ENCODE measurements at places on chromosomes 6 and 20.

GRCh38 chr20:60728705-60729104 is 523.4 kb upstream of the CDH4 start:
- DNase-seq = no peak

DNA sequence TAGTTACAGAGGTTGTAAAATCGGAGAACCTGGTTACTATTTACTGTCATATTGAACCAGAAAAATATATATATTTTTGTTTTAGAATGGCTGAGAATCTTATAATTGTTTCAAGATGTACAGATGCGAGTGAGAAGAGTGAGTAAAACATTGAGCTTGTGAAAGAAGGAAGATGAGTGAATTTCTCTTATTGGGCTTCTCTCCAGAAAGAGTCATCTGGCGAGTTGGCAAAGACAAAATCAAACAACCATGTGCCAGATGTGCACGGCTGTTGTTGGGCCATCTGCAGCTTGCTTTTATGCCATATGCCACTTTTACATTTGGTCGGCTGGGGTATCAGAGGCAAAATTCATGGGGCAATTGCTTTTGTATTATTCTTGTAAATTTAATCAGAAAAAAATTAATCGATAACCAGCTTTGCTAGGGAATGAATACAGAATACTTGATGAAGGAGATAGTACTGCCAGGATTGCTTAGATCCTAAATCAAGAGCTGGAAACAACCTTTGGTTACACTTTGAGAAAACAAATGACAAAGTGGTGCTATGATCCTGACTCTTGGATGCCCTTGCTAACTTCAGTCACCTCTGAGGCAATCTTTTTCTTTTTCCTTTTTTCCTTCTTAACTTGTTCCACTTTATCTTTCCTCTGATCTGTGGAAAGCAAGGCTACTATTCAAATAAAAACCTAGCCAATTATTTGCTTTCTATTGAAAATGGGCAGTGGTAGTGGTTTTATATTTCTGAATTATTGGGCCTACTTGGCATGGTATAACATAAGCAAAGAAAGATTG is 97.1 kb upstream of the GRIK2 start:
- DNase-seq = peak; percentile 96

DNA sequence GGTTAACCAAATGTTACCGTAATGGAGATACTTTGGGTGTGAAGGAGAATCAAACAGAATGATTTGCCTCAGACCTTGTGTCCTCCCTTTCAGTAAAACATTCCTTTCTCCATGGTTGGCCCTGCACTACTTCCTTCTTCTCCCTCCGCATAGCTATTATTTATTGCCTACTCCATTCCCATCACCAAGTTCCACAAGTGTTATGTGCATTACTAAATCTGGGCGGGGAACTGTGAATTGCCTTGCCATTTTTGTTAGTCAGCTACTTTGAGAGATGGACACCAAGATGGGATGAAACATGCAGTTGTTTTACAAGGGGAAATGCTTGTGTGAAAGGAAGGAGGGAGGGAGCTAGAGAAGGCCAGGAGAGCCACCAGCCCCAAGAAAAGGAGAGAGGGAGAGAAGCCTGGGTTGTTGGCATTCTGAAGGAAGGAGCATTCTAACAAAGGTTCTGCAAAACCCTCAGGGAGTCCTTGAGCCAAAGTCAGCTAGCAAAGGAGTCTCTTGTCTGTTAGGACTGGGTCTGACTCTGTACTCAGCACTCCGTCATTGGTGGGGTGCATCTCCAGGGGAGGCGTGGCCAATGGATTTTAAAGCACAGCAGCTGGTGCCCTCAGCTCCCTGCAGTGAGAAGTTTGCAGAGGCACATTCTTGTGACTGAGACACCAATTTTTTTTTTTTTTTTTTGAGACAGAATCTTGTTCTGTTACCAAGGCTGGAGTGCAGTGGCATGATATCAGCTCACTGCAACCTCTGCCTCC is 83.6 kb upstream of the CHD6 start:
- DNase-seq = no peak

- no peak for DNase-seq
Observed at GRCh38 chr20:5714261-5715041, 35.8 kb upstream of the SHLD1 start.

DNA sequence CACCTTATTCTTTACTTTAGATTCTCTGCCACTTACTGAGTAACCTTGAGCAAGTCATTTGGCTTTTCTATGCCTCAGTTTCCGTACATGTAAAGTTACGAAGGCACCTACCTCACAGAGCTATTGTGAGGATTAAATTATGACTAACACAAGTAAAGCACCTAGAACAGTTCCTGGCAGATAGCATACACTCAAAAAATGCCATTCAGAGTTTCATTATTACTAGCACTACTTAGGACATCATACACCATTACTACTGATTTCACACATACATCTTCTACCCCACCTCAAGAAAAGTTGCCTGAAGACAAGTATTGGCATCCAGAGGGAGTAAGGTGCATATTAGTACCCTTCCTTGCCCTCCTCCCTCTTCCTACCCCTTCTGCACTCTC is 107.8 kb downstream of the OGFRL1 start:
- no peak for DNase-seq

GRCh38 chr6:125954735-125955339 is 1.7 kb upstream of the HINT3 start:
- no peak for DNase-seq

DNA sequence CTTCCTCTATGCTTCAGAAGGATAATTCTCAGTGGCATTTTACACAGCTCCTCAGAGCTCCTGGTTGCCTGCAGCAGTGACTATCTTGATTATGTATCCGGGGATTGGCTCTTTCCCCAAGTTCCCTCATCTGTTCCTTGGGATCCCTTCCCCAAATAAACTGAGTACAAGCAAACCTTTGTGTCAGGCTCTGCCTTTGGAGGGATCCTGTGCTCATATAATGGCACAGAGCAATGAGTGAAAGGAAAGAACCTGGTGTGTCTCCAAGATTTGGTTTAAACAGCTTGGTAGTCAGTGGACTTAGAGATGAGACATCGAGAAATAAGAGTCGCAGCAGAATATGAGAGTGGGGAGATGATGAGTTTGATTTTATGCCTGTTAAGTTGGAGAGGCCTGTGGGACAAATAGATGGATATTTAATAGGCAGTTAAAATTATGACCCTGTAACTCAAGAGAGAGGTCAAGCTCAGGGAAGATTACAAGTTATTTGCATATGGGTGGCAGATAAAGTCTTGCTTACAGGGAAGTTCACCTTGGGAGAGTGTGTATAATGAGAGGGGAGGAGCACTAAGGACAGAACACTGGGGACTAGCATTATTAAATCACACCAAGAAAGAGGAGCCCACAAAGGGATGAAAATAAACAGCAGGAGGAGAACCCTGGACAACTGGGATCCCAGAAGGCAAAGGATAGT is 44.1 kb upstream of the GCLC start:
- DNase-seq = no peak

- no peak for DNase-seq
Observed at GRCh38 chr6:33076406-33076934, 680 bp downstream of the HLA-DPB1 start.

DNA sequence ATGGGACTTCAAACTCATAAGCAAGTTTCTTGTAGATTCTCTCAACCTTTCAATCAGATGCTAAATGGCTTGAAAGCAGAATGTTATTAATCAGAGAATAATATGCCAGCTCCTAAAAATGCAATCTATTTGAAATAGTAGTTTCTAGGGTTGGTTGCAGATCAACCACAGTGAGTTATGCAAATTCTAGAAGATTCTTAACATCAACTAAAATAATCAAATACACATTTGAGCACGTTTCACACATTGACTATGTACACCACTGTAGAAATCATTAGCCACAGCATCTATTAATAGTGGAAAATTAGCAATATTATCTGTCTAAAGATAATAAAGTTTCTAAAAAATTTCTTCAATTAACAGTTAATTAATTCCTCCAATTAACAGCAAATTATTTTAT is 141.9 kb upstream of the GJE1 start:
- no peak for DNase-seq

- no peak for DNase-seq
Observed at GRCh38 chr6:3333263-3333662, 74.5 kb downstream of the PSMG4 start.

DNA sequence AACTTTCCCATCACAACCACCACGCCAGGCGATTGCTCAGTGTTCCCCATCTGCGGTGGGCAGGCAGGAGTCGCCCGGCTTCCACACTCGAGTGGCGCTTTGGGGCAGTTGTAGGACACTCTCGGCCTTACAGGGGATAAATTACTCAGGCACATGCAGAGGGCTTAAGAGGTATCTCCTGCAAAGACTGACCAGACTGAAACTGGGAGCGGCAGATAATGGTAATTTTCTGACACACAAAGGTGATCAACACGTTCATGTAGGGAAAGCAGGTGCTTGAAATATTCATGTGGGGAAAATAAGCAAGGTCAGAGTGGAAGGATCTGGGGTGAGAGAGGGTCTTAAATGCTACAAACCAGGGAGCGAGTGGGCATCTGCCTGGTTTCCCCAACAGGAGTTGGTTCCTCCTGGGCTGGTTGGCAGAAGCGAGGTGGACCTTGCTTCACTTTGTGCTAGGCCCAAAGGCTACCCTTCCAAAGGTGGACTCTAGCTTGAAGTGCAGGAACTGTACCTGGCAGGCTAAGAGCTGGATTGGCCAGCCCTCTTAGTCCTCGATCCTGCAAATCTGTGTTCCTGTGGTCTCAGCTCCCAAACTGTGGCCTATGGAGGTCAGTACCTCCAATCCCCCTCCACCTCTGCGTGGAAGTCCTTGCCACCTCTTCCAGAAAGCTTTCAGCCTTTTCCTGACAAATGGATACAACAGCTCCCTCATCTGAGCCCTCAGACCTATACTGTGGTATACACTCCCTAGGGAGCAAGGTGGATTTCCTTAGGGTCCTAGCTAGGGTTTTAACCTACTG is 16.7 kb downstream of the PLAGL2 start:
- DNase-seq = peak; percentile 19

DNA sequence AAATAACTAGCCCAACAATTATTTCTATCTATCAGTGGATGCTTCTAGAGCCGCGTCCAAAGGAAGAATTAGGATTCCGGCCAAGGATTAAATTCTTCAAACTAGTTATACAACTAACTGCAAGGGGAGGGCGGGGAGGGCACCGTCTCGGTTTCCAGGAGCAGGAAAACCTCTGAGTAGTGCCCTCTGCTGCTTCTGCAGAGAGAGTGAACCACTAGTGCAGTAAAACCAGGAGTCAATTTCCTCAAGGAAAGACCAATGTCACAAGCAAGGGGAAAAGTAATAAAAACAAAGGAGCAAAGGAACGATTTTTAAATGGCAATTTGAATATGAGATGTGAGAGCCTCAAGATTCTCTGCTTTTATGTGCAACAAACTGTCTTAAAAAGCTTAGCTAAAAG is 16.5 kb upstream of the UBE2J1 start:
- DNase-seq = peak; percentile 60

DNA sequence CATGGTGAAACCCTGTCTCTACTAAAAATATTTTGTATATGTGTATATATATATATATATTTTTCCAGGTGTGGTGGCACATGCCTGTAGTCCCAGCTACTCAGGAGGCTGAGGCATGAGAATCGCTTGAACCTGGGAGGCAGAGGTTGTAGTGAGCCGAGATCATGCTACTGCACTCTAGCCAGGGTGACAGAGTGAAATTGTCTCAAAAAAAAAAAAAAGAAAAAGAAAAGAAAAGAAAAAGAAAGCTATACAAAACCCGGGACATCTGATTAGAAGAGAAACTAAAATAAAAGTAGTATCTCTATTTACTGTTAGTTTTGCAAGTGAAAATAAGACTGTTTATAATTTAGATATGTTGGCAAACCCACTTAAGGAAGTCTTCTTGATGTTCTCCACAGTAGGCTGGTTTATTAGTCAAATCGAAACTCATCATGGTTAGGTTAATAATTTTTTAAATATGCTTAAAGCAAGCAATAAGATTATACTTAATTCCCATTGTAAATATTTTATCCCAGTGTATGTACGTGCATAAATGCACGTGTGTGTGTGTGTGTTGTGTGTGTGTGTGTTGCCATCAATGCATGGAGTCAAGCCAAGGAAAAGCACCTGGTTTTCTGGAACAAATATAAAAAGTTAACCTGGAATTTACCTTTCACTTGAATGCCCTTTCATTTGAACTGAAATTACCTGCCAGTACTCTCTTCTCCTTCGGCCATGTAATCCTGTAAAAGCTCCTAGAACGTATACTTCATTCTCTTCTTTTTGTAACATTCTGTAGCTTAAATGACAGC is 7.1 kb downstream of the VNN2 start:
- no peak for DNase-seq

DNA sequence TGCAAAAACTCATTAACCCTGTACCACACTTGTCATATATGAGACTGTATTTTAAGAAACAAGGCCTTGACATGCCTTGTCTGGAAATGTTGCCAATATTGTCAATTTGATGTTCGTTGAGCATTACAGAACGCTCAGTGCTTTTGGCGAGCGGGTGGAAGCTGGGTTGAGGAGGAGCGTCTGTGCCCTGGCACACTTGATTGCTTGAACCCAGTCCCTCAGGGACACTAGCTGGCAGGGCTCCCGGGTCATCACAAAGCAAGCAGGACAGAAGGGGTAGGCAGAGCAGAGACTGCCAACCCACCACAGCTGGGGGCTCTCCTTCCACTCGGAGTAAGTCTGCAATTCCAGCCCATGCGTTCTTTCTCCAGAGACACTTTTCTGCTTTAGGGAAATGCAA is 286.3 kb downstream of the KHDC1L start:
- DNase-seq = no peak

DNA sequence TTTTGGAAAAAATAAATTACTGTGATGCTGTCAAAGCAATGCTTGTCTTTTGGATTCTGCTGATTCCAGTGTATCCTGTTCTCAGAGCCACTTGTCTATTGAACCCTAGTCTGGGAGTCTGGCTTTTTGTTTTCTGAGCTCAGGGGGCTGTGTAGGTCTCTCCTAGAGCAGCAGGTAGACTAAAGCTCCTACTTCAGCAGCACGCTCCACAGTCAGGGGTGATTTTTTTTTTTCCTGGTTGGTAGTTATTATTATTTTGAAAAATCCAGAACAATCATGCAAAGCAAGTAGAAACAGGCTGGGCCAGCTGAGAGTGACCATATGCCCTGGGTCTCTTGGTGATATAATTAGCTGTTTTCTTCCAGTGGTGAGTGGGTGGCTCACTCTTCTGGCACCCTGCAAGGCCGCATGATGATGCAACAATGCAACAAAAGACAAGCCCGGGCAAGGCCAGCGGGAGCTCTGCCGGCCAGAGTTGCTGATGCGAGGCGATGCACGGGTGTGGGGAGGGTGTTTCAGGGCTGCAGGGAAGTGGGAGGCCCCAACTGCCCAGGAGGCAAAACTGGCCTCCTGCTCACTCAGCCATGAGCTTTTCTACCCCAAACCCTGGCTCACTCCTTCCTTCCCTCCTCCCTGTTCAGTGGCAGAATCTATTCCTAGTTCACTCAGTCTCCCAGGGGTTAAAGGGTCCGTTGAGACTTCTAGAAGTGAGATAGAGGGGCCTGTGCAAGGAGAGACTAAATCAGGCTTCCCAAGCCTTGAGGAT is 11.5 kb upstream of the CDKN1A start:
- peak; percentile 97 for DNase-seq

DNA sequence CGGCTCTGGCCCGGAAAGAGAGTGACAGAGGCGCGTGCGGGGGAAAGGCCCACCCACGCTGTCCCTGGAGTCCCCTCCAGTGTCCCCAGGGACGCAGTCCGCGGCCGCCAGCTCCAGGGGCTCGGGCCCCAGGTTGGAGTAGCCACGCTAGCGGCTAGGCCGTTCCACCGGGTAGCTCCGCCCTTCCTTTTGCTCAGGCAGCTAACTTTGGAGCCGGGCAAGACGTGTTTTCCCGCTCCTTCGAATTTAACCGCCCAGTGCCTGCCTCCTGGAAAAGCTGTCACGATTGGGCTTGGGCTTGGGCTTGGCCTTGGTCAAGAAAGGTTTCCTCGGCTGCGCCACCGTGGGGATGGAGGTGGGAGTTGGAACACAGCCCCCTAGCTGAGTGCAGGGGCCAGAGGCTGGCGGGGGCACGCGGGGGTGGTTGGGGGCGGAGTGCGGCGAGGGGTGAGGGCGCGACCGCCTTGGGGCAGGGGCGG is 4.7 kb downstream of the LINC00237 start:
- no peak for DNase-seq

All from fibroblast of mammary gland (primary cell).